ENCODE measurements at places on chromosomes 2 and 18.

GRCh38 chr2:20665243-20666004 lies 1.5 kb upstream of the GDF7 start:
- DNase-seq: no peak

GRCh38 chr18:73577365-73577764 lies 570.3 kb downstream of the FBXO15 start:
- DNase-seq: no peak

DNA sequence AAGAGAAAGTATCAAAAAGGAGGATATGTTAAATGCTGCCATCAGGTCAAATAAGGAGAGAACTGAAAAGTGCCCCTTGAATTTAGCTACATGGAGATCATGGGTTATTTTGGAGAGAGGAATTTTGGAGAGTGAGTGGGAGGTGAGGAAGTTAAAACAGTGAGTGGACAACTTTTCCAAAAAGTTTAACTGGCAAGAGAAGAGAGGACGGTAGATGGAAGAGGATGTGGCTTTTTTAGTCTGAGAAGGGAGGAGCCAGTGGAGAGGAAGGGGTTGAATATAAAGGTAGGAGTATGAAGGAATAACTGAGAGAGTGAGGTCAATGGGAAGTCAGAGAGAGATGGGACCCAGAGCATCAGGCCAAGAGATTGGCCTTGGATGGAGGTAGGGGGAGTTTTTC lies 62.5 kb upstream of the NFE2L2 start:
- no peak for DNase-seq

DNA sequence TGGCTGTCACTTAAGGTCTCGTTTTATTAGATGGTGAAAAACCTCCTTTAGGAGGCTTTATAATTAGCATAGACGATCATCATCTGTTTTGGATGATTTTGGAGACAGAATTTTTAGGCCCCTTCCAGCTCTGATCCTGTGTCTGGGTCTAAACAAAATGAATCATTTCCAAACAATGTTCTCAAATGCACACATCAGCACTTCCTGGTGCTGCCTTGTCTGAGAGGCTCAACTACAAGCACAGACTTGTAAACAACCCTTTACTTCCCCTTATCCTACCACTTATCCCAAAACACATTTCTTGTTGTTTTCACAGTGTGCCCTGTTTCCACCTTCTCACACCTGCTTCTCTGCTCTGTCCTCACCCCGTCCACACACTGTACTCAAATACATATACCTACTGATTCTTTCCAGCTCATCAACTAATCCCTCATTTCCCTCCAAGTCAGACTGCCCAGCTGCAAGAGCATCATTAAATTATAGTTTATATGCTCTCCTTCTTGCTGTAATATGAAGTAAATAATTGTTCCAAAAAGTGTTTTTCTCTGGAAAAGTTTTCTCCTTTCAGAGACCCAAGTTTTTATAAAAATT lies 71.2 kb upstream of the COL3A1 start:
- no peak for DNase-seq

DNA sequence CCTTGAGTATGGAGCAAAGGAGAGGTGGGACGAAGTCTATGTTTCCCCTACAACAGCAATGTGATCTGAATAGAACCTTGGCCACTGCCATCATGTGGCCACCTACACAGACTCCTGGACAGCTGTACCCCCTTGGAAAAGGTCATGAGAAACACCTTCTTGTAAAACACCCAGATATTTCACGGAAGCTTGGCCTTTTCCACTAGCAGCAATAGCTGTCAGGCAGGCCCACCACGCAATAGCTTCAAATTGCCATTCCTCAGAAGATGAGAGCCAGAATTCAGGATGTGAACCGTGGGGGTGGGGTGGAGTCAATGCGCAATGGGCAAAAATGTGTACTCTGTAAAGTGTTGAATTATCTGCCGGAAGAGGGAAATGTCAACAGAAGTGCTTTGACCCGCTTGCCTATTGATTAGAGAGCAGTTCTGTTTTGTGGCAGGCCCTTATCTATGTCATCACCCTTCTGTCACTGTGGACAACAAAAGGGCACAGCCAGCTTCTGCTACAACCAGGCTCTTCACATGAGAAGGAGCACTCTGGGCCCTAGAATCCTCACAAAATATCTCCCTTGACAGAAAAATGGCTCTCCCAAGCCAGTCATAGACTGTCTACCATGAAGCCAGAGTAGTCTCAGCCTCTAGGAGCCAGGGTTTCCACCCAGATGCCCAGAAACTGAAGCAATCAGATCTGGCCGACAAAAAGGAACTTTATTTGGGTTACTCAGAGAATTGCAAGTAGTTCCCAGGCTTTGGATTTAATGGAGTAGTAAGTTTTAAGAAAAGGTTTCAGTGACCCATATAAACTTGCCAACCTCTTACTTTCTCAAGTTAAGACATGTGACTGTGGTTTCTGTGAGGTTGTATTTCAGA lies 9.5 kb downstream of the INPP1 start:
- no peak for DNase-seq

DNA sequence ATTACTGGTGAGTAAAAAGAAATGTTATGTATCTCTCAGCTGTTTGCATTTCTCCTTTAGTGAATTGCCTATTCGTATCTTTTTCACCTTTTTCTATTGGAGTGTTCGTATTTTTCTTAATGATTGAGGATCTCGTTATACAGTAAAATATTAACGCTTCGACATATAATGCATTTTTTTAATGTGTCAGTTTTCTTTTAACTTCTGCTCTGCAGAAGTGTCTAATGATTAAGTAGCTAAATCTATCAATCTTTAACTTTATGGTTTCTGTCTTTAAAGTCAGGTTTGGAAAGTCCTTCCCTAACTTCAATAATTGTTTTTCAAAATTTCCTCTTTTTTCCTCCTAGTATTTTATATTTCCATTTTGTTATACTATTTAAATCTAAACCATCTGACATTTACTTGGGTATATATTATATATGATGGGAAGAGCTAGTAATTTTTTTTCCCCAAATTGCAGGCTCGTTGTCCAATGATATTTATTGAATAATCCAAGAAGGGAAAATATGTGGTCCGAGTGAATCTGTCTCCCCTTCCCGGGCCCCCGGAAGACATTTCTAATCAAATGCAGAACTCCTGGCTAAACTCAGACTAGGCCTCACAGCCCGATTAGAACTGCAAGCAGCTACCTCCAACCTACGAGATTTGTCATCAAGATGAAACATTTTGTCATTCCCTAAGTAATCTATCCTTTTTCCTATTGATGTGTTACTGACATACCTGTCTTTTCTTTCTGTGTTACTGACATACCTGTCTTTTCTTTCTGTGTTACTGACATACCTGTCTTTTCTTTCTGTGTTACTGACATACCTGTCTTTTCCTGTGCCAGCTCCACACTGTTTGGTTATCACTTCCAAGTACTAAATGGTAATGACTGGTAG lies 17.2 kb downstream of the PCBP1 start:
- DNase-seq: no peak

DNA sequence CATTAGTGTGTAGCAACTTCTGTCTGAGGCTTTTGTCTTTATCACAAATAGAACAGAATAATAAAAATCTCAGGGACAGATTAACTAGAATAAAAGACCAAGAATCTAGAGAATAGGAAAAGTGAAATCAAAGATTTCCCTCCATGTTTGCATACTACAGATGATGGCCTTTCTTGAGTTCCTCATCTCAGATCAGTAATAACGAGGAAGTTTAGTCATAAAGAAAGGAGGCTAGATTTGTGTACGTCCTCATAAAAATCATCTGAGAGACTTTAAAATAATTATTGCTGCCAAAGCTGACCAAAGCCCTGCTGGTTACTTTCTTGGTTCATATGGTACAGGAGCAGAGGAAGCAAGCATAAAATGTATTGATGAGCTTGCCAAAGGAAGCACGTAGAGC lies 117.3 kb downstream of the MIB1 start:
- no peak for DNase-seq

DNA sequence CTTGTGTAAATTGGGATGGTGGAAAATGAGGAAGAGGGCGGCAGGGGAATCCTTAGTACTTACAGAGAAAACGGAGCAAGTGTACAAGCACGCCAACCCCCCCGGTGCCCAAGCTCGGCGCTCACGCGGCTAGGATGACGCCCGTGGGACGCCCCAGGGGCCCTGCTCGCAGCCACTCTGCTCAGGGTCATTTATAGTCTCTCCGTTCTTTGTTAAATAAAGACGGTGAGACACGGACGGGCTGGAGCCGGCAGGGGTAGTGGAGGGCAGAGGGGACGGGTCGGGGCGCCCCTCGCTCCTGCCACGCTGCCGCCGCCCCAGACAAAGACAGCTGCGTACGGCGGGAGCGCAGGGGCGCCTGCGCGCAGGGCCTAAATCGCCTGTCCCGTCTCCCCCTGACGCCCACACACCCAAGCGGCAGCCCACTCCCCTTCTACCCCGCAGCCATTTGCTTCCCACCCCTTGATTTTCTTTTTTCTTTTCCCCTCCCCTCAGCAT lies 37.8 kb downstream of the PCBP1 start:
- no peak for DNase-seq

GRCh38 chr2:179729966-179730365 lies 131.4 kb downstream of the ZNF385B start:
- DNase-seq: no peak

GRCh38 chr2:75493230-75493629 lies 67.5 kb downstream of the EVA1A start:
- DNase-seq: no peak

- no peak for DNase-seq
These were observed 122.5 kb downstream of the PIGN start for GRCh38 chr18:62064361-62064760.

DNA sequence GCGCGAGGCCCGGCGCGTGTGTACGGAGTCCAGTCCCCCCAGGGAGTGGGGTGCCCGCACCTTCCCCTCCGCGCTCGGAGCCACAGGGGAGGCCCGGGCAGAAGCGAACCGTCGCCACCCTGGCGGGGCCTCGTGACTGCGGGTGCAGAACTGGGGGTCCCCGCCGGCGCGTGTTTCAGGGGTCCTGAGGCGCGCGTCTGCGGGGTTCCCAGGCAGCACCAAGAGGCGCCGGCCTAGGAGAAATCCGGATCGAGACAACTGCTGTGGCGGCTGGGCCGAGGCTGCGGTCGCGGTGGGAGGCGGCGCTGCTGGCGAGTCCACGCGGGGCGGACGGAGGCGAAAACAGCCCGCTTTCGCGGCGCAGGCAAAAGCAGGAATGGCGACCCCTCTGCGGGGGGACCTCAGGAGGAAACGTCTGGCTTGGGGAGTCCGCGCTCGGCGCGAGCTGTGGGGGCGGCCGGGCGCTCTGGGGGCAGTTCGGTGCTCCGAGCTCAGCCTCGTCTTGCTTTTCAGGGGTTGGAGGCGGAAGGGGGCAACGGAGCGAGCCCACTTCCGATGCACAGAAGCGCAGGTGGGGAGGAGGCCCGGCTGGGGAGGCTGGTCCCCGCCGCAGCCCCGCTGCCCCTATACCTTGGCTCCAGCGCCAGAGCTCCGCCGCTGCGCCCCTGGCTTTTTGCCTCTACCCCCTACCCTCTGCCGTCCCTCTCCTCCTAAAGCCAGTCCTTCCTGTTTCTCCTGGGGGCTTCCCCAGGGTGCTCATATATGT lies 81.5 kb upstream of the LDLRAD4 start:
- no peak for DNase-seq

GRCh38 chr2:83661711-83662110 lies 797.4 kb downstream of the SUCLG1 start:
- DNase-seq: no peak

DNA sequence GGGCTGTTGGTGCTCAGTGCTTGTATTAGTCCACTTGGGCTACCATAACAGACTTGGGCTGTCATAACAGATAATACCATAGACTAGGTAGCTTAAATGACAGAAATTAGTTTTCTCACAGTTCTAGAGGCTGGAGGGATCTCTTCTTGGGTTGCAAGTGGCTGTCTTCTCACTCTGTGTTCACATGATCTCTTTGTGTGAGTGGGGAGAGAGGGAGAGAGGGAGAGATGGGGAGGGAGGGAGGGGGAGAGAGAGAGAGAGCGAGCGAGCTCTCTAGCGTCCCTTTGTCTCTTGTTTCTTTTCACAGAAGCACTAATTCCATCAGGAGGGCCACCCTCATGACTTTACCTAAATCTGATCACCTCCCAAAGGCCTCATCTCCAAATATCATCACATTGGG lies 4.5 kb upstream of the XRCC5 start:
- DNase-seq: no peak

GRCh38 chr2:152743002-152743401 lies 24.6 kb downstream of the ARL6IP6 start:
- peak; percentile 26 for DNase-seq

GRCh38 chr2:42012651-42013050 lies 35.2 kb upstream of the PKDCC start:
- peak; percentile 30 for DNase-seq

DNA sequence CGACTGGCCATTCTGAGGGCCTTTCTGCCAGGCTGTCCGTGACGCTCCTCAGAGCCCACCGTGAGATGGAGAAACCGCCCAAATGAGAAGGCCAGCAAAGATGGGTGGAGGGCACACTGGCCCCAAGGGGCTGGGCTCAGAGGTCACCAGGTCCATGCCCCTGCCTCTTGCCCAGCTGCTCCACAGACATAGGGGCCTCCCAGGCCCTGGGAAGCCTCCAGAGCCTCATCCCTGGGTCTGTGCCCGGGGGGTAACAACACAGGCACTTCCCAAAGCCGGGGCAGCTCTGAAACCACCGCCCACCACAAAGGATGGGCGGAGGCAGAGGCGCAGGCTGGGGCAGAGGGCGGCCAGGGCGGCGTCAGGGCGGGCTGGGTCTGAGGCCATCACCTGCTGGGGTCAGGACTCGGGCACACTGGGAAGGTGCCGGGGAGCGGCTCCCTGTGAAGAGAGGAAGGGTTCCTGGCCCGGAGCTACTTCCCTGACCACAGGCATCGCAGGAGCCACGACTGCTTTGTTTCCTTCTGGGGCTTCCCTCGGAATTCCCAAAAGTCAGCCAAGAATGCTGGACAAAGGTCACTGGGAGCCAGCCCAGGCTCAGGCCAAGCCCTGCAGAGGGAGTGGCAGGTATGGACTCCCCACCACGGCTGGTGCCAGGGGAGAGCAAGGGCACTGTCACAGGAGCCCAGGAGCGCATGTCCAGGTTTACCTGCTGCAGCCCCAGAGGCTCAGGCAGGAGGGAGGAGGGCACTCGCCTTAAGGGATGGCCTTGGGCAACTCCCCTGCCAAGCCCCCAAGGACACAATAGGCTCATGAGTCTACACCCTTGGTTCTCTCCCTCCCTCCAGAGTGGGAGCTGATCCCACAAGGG lies 9.4 kb downstream of the CYP26B1 start:
- no peak for DNase-seq

DNA sequence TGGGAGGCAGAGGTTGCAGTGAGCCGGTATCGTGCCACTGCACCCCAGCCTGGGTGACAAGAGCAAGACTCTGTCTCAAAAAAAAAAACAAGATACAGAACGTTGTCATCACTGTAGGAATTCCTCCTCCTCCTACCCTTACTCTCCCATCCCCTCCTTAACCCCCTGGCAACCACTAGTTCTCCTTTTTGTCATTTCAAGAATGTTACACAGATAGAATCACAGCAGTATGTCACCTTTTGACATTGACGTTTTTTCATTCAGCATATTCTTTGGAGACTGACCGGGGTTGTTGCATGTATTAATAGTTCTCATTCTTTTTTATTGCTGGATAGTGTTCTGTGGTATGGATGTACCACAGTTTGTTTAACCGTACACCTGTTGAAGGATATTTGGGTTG lies 32.4 kb downstream of the TTLL4 start:
- no peak for DNase-seq
